ENCODE measurements at places on chromosomes 7 and 10.

GRCh38 chr10:29140991-29141390, 147.9 kb upstream of the LYZL1 start:
- no peak for DNase-seq

GRCh38 chr10:59362144-59362958, at the start of gene FAM13C:
Gene FAM13C (minus strand): TSS chr10:59362549. CDS start chr10:59362460, 89 bp downstream.
- no peak for DNase-seq

DNA sequence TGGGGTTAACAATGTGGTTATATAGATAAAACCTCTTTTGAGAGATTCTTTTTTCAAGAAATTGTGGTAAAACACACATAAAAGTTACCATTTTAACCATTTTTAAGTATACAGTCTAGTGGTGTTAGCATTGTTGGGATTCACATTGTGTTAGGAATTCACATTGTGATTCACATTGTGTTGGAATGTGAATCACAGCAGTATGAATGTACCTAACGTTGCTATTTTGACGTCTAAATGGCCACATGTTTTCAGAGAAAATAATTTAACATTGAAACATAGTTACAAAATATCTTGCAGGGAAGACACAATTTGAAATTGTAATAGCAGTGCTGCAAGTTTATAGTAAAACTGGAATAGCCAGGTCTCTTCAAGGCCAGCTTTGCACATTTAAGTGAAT, 129.0 kb downstream of the BICC1 start:
- no peak for DNase-seq

DNA sequence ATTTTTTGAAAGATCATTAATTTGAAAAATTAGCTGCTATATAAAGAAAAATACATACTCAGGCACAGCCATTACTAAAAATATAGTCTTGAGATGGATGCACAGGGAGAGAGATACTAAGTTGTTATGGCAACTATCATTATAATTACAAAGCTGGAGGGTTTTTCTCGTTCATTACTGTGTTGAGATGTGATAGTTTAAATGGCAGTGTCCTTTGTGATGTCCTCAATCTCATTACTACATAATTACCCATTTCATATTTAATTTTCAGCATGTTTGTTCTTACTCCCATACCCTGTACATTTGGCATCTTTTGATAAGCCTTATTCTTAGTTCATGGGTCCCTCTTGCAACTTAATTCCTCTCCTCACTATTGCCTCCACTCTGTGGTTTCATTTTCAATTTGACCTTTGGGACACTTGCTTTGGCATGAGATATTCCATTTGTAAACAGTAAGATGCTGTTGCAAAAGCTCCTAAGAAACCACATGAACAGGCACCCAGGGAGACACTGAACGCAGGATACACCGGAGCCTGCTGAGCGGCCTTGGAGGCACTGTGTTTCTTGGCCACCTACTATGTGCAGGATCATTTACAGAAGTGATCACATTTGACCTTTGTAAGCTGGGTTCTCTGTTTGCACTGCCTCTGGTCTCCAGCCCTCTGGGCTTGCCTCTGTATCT, 4.8 kb upstream of the CPXM2 start:
- DNase-seq, result no peak

- no peak for DNase-seq
Measured at GRCh38 chr10:131777162-131777561, 123.6 kb upstream of the PPP2R2D start.

GRCh38 chr7:132709971-132710567, 133.8 kb upstream of the PLXNA4 start:
- no peak for DNase-seq

DNA sequence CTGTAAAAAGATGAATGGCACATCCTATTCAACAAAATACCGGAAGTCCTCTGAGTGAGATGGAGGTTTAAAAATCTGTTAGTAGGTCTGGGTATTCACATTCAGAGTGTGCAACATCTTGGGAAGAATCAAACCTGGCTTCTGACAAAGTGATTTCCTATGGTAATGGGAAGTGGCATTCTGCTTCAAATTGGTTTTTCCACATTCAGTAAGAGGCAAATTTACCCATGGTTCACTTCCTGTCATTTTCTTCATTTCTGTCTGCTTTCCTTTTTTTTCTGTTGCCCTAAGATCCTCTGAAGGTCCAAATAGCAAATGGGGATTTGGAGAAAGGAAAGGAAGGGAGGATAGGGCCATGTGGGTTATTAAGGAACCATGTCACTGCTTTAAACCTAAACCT, 218.3 kb downstream of the DOCK4 start:
- DNase-seq, result no peak

- DNase-seq, result no peak
Measured at GRCh38 chr10:80203835-80204676, 1.3 kb downstream of the ANXA11 start.

DNA sequence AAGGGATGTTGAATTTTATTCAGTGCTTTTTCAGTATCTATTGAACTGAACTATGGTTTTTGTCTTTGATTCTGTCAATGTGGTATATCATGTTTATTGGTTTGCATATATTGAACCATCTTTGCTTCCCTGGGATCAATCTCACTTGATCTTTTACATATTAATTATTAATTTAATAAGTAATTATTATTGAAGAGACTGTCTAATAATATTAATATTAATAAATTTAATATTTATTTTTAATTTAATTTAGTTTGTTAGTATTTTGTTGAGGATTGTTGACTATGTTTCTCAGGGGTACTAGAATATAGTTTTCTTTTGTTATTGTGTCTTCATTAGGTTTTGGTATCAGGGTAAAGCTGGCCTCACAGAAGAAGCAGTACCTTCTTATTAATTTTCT, 26.5 kb upstream of the TRA2A start:
- no peak for DNase-seq

DNA sequence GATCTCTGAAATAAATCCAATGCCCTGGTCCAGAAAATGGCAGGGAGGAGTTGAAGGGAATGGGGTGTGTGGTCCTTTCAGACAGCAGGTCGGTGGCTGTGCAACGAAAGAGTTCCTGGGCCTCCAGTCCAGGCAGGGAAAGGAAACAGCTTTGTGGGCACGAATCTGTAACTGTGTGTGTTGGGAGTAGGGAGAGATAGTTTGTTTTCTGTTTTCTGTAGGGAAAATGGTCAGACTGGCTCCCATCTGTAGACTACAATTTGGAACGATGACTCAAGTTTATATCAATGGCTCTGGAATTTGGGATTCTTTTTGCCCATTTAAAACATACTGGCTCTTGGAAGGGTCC, 2.6 kb upstream of the HOXA9 start:
- DNase-seq, result no peak

- DNase-seq, result no peak
Measured at GRCh38 chr7:27032839-27033238, 63.0 kb downstream of the HOXA1 start.

GRCh38 chr7:39741942-39742623, 118.7 kb downstream of the RALA start:
- DNase-seq, result no peak

DNA sequence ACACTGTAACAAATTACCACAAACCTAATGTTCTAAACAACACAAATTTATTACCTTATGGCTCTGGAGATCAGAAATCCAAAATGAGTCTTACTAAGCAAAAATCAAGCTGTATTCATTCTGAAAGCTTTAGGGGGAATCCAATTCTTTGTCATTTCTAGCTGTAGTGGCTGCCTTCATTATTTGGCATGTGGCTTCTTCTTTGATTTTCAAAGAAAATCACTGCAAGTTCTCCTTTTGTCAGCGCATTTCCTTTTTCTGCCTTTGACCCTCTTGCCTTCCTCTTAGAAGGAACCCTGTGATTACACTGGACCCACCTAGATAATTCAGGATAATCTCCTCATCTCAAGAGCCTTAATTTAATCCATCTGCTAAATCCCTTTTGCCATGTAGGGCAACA, 36.9 kb downstream of the ZPBP start:
- no peak for DNase-seq

DNA sequence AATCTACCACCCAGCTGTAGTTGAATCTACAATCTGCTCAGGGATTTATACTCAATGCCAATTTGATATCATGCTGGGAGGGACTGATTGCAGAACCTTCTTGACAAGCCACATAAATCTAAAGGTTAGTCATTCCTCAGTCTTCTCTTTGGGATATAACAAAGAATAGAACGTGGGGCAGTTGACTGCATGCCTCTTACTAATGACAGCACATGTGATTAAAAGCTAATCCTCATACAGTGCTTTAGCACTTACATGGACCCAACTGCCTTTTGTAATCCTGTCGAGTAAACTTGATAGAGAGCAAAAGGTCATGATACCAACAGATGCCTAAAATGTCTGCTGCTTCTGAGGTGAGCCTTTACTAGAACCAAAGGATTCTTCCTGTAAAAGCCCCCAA, 12.3 kb downstream of the KLHL7 start:
- DNase-seq, result no peak

DNA sequence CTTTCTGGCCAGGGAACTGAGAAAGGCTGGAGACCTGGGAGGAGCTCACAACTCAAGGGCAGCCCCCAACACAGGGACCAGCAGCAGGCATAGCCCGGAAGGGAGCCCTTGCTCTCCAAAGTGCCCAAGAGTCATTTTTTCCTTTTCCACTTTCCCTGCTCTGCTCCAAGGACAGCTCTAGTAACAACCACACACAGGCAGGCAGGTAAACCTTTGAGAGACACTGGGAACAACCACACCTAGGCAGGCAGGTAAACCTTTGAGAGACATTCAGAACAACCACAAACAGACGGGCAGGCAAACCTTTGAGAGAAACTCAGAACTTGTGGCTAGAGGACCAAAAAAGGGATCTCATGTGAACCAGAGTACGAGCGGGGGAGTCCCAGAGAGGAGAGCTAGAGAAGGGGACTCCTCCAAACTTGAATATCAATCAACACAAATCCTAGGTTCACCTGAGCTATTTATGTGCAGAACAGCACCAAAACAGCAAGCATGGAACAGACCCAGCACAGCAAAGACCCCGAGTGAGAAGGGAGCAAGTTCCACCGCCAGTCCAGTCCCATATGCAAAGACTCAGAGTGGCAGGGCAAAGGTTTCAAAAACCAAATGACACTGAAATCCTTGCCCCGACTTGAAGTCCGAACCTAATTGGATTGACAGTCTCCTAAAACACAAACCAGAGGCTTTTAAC, 33.6 kb upstream of the GUSB start:
- no peak for DNase-seq

Measured in activated T-helper 1 cell treated with Interleukin-2 at 50 U/mL for 16 hours (primary cell).